ENCODE measurements at places on chromosomes 11 and 22.

DNA sequence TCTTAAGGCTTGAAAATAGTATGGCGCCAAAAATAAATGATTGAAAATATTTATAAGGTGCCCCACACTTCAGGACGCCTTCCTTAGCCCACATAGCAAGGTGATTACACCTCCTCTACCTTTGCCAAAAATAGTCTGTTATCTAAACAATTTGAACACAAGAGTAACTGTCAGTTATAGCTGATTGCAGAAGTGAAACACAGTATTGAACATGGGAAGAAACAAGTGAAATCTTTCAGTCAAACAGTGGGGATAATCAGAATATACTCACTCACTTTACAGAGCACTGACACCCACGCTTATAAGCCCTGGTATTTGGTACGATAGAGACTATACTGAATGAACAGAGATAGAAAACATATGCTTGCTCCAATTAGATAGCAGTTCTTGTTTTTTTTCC, 203.1 kb downstream of the RAB38 start:
- DNase-seq: no peak

DNA sequence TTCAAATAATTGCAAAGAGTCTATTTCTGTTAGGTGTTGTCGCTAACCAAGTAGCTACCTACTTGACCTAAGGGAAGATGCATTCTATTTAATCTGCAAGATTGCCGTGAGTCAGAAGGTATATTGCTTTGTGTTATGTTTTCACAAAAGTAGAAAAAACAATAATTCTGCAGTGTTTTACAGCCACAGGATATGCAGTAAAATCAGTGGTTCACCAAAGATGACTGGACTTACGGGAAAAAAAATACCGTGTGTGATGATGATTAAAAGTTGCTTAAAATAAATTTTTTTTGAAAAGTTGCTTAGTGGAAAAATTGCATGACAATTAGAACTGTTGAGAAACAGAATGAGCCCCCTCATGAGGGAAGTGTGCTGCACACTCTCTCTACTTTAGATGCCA, 209.1 kb downstream of the DDX10 start:
- no peak for DNase-seq

DNA sequence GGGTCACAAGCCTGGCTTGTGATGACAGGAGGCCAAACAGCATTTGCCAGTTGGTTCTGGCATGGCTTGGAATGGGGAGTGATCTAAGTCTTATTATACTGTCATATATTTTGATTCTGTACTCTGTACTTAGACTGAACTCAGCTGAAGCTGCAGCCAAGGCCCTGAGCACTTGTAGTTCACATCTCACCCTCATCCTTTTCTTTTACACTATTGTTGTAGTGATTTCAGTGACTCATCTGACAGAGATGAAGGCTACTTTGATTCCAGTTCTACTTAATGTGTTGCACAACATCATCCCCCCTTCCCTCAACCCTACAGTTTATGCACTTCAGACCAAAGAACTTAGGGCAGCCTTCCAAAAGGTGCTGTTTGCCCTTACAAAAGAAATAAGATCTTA, 843 bp downstream of the OR56B1 start:
- DNase-seq: no peak

DNA sequence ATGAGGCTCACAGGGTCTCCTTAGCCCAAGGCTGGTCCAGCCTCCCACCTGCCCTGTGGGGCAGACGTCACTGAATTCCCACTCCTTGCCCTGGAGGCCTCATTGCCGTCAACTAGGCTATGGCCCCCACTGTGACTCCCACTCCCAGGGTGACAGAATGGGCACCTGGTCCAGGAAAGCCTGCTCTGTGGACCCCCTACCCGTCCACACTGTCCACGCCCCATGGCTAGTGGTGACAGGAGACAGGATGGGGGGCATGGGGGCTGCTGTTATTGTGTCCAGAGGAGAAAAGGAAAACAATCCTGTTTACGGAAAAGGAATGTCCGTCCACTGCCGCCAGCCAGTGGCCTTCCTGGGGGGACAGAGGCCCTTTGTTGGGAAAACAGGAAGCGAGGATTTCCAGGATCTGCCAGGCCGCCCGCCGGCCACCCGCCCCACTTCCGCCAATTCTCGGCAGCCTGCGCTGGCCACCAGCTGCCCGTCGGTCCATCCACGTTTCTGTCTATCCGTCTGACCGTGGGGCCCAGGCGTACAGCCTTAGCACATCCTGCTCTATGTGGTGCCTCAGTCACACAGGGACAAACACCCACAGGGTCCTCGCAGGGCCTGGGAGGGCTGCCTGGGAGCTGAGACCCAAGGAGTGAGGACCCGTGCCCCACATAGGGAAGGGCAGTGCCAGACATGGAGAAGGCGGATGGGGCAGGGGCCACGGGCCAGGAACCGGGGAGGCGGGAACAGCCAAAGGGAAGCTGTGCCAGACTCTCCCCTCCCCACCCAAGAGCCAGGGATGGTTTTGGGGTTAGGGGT, 19.5 kb downstream of the CRELD2 start:
- DNase-seq: no peak

- DNase-seq: no peak
These were observed 101.1 kb downstream of the NELL1 start for GRCh38 chr11:20770414-20770946.

DNA sequence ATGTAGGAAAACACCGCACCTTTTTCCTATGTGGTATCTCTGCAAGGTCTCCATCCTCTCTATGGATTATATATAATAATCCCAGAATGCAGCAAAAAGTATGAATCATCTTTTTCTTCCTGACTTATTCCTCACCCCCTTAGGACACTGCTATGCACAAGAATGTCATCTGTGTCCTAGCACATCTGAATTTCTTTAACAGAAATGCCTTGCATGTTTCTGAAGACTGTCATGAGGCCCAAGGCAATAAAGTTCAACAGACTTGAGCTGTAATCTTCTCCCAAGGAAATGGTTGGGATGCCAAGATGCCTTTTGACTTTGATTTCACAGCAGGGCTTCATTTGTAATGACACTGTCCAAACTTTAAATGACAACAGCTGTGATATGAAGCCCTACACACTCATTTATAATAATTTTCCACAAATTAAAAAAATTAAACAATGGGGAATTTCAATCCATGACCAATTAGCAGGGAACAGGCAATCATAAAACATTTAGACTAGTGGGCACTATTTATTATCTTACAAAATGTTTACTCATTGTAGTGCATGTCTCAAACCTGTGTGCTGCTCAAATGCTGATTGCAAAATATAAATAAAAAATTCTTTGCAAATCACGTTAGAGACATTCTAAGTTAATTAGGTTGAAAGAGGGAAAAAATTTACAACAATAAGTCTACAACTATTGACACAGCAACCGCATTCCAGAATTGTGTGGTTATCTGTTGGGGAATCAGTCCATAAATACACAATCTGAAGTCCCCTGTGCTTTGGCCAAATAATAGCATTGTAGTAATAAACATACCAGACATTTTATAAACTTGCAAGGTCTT, 242.3 kb downstream of the SWAP70 start:
- DNase-seq: no peak

GRCh38 chr22:38338772-38339379, 21.6 kb upstream of the CSNK1E start:
- DNase-seq: no peak

GRCh38 chr11:133832096-133832990, 13.0 kb downstream of the SPATA19 start:
- DNase-seq: no peak

GRCh38 chr11:123261345-123262106, 66.5 kb upstream of the CLMP start:
- DNase-seq: peak; percentile 77

- no peak for DNase-seq
These were observed 13.1 kb downstream of the ZBED5 start for GRCh38 chr11:10844796-10845195.

DNA sequence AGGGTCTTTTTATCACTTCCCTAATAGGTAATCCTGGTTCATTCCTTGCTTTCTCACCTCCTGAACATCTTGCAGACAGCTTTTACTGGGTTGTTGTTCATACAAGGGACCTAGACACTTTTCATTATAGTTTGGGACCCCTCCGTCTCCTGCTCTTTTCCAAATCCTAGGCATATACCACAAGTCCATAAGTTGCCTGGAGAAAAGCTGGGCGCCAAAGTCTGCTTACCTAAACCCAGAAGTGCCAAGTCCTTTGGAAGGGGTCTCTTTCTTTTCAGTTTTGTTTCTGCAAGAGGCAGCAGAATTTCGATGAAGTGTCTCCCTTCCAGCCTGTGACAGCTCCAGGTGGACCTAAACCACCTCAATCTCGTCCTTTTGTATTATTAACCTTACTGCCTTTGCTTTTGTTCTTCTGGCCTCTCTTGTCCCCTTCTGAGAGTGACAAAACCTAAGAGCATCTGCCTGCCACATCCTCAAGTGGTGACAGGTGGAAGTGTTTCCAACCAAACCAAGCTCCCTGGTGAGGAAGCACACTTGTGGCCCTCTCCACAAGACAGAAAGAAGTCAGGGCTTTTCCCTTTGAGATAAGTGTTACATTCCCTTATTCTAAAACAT, 19.5 kb upstream of the P2RY6 start:
- DNase-seq: no peak

GRCh38 chr11:61575886-61576861, 4.7 kb downstream of the SYT7 start:
- DNase-seq: no peak

DNA sequence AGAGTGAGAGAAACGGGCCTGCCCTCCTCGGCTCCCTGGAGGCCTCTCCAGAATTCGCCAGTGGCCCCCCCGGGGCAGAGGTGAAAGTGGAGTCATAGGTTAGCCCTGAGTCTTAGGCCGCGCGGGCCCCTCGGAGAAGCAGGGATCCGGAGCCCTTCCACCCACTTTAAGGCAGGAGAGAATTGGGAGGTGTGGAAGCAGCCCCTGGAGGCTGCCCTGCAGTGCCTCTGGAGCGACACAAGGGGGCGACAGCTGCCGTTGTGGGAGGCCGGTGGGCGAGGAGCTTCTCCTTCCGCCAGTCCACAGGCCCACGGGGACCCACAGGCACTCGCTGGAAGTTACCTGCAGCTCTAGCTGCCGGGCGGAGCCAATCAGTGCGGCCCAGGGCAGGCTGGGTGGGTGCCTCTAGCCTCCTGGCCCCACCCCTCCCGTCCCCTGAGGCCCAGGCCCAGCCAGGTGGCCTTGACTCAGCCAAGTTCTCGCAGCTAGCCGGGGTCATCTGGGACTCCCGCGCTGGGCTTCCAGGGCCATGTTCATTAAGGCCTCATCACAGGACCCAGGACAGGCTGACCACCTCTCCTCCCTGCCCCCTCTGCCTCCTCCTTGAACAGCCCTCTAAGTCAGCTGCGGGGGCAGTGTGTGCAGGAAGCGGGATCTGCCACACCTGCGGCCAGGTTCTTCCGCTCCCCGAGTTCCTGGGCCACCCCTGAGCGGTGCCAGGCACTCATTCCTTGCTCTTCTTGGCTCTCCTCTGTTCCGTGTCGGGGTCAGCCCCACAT, 5.0 kb downstream of the DGKZ start:
- peak; percentile 71 for DNase-seq

GRCh38 chr11:116170526-116171120, 602.2 kb downstream of the BUD13 start:
- no peak for DNase-seq

- DNase-seq: no peak
These were observed 37.5 kb downstream of the KIRREL3 start for GRCh38 chr11:126963115-126963514.

- peak; percentile 98 for DNase-seq
These were observed at the start of gene TAF6L for GRCh38 chr11:62771144-62772021. Gene TAF6L, plus strand, starts transcription at chr11:62771396. Its CDS starts 4,388 bp downstream, at chr11:62775784.
